Stimulated activated CD4-positive, alpha-beta T cell treated with anti-CD3 and anti-CD28 coated beads, Interleukin-12 subunit alpha, Interleukin-12 subunit beta, amount 100 ng/mL, for 4 hours (primary cell): ENCODE measurements at places on chromosomes 5 and 9.

GRCh38 chr5:33857037-33857436 lies 34.8 kb downstream of the ADAMTS12 start:
- no peak for DNase-seq

- DNase-seq = no peak
Observed at GRCh38 chr9:125446561-125447094, 185.0 kb downstream of the GAPVD1 start.

- no peak for DNase-seq
Observed at GRCh38 chr9:130694205-130694604, 625 bp downstream of the EXOSC2 start.

- no peak for DNase-seq
Observed at GRCh38 chr5:40400245-40400644, 279.5 kb upstream of the PTGER4 start.

- DNase-seq = no peak
Observed at GRCh38 chr5:149381261-149381985, 2.3 kb upstream of the IL17B start.

DNA sequence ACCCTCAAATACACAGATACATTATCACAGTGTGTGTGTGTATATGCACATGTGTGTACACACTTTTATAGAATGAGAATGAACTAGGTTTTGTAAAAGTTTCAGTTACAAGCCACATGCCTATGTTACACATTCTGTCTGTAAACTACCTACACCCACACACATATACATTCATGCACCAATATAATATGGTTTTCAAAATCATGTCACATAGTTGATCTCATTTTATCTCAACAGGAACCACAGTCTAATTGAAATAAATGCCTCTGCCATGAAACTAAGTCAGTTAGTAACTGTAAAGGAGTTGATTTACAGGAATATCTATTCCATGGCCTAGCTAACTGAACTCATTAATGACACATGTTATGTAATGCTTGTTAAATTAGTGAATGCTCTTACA lies 646.6 kb downstream of the PDE4D start:
- DNase-seq = no peak

DNA sequence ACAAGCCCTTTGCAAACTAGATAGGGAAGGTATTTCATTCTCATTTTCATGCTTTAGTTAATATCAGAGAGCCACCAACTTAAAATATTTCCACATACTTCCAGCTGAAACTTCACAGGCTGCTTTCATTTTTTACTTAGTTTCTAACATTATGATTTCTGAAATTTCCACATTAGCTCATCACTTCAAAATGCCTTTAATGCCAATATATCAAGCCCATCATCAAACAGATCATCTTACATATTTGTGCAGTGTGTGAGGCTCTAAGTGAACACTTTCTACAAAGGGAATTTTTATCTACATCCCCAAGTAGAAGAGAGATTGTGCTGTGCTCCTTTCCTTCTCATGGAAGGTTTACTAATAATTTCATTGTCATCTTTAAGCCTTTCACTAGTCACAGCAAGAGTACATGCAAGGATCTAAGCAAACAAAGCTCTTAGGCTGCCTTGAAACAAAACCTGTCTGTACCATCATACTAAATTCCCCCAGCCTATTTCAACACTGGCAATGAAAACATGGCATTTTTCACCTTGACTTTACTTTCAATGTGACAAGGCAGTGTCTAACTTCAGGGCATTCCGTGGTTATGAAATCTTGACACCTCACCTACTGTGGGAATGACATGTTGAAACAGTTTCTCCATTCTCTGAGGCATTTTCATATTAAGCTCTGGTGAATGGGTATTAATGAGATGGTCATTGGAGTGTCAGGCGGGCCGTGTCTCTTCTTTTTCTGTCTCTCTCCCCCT lies 45.4 kb downstream of the PPP2R2B start:
- DNase-seq = no peak

DNA sequence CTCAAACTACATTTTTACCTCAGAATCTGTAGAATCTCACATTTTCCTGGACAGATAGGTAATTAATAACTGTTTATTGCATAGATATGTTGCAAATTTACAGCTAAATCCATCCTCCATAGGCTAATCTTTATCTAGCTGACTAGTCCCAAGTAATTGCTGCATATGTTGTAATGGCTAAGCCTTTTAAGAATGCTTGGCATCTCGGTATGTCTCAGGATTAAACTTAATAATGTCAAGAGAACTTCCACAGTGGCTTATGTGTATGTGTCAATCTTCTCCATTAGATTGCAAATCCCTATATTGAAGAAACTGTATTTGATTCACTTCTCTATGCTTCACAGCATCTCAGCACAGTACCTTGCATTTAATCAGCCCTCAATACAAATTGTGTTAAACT lies 131.9 kb downstream of the PRDM9 start:
- DNase-seq = no peak

- no peak for DNase-seq
Observed at GRCh38 chr5:78594610-78595457, 53.7 kb downstream of the LHFPL2 start.

DNA sequence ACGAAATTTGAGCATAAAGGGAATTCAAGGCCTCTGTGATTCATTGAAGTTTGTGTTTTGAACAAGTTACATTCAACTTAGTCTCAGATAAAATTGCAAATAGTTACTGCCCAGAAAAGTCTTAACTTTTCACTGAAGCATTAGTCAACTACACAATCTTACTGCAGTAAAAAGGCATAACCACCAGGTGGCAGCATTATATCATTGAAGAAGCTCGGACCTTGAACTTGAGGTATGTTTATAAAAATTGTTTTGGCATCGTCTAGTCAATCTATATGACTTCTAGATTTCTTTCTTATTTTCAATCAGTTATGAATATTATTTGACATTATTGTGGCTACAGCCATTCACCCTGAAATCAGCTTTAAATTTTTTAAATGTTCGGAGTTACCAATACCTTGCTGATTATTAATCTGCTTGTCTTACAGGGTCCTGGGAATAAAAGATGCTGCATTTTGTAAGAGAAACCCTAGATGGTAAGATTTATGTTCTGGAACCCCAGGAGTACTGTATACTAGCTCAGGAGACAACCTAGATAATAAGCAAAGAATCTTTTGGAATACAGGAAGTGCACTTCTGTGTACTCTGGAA lies 83.9 kb upstream of the GRAMD2B start:
- no peak for DNase-seq

GRCh38 chr5:52807037-52807436 lies 19.3 kb downstream of the ITGA1 start:
- no peak for DNase-seq

- DNase-seq = no peak
Observed at GRCh38 chr9:126556560-126557250, 57.0 kb upstream of the LMX1B start.

GRCh38 chr5:92504346-92504745 lies 1076.7 kb downstream of the NR2F1-AS1 start:
- no peak for DNase-seq

DNA sequence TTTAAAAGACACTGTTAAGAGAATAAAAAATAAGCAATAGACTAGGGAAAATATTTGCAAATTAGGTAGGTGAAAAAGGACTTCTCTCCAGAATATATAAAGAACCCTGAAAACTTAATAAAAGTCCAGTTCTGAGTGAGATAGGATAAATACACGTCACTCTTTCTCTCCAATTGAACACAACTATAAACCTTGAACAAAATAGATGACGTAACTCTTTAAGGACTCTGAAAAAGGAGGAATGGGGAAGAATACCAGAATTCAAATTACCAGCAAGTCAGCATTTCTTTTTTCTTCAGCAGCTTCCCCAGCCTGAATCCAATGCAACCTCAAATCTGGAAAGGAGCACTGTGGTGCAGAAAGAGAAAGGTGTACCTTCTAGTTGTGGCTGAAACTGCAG lies 6.8 kb upstream of the WDR41 start:
- no peak for DNase-seq

DNA sequence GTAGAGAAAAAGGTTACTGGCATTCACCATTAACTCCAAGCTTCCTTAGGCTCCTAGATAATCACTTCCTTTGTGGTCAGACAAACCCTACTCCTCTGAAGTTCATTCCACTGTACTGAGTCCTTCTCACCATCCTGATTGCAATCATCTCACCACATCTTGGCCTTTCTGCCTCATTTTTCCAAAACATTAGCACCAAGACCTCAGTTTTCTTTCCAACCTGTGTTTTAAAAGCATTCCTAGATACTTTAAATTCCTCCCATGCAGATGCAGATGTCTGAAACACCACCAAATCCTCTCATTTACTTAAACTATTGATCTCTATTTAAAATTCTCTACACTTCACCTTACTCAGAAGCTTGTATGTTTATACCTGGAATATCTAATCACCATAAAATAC lies 961.3 kb upstream of the CTNND2 start:
- DNase-seq = no peak

DNA sequence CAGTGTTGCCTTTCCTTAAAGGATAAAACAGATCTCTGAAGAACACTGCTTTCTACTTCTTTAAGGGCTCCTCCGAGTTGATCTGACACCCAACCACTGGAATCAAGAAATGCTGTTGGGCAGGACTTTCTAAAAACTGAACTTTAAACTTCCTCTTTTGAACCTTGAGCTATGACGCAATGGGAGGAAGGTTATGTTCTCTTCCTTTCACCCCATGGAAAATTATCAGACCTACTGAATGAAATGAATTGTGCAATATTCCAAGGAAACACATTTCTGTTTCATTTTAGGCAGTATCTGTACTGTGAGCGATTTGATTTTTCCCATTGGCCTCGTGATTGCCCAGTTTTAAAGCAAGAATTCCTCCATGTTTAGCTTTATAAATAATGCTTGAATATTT lies 206.0 kb upstream of the PRR16 start:
- DNase-seq = no peak

- no peak for DNase-seq
Observed at GRCh38 chr5:72121052-72121779, 13.9 kb downstream of the MAP1B start.

DNA sequence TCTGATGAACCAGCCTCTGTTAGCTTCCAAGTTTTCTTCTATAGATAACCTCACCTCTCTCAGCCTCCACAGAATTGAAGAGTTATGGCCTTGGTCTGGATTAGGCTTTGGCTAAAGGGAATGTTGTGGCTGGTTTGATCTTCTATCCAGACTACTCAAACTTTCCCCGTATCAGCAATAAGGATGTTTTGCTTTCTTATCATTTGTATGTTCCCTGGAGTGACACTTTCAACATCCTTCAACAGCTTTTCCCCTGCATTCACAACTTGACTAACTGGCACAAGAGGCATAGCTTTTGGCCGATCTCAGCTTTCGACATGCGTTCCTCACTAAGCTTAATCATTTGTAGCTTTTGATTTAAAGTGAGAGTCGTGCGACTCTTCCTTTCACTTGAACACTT lies 28.1 kb upstream of the GNE start:
- DNase-seq = no peak

DNA sequence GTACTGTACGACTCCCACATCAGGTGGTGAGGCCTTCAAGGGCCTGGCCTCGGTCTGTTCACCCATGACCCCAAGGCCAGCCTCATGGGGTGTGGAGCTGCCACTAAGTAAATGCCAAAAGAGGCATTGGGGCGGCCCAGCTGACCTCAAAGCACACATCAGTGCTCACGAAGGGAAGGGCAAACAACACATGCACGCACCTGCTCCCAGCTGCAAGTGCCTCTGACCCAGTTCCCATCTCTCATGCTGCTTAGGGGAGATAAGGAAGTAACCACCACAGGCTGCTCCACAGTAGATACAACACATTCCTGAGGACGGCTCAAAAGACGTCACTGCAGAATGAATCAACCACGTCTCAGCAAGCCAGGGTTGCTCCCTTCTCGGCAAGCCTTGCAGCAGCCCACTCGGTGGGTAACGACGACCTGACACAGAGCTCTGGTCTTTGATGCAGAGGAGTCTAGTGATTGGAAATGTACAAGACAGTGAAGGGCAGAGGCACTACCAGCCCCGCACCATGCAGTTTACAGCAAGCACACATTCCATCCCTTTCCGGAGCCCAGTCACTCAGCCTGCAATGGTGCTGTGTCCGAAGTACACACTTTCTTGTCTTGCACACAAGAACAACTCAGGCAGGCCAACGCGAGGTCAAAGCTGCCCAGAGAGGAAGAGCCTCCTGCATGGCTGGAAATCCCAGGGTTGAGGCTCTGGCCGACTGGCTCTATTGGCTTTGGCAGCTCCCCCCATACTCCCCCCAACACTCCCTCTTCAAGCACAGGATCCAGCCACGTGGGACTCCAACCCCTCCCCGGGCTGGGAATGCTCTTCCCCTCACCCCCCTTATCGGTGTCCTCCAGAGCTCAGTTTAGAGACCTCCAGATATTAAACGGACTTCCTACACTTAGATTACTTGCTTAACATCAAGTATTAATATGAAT lies 31.8 kb downstream of the FABP6 start:
- no peak for DNase-seq

- no peak for DNase-seq
Observed at GRCh38 chr5:33476992-33477391, 36.2 kb downstream of the TARS1 start.

DNA sequence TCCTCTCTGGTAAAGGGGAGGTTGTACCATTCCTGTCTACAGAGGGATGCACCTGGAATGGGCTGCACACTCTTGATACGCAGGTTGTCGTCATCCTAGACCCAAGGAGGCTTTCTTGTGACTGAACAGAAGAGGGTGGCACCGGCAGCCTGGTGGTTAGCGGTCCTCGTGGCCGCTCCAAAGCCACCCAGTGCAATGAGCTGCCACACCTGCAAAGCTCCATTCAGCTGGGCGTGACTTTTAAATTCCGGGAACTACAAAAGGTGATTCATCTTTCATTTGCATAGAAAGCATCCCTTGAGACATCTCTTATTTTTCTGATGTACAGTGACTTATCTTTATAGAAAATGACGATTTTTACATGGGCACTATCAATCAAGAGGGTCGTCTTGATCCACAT lies 286.1 kb upstream of the IRX1 start:
- no peak for DNase-seq

DNA sequence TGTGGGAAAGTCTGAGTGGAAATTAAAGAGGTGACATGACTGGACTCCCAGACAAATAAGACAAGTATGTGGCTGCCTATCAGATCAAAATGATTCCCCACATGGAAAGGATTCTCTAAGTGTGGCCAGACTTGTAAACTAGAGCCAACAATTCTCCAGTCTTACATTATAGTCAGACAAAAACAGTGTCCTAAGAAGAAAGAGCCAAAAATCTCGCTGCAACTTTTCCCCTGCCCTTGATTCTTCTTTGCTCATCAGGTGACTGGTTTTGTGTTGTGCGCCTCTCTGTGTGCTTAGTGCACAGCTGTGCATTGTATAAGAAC lies 164.2 kb upstream of the TARS1 start:
- DNase-seq = no peak

- no peak for DNase-seq
Observed at GRCh38 chr9:116008278-116008677, 145.3 kb upstream of the PAPPA start.

DNA sequence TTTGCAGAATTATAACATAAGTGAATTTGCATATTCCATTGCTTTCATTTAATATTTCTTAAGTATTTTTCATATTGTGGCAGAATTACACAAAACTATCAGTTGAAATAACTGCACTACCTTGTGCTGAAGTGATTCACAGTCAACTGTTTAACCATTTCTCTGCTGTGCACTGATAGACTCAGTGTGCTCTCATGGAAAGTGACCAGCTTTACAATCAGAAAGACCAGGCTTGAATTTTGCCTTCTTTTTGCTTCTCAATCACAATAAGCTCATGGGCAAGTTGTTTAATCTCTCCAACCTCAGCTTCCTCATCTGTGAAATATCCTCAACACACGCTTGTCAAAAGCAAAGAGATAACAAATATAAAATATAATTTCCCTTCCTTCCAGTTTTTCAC lies 18.3 kb downstream of the CDK5RAP2 start:
- DNase-seq = no peak

- no peak for DNase-seq
Observed at GRCh38 chr5:25858019-25858418, 1180.4 kb downstream of the CDH9 start.
